ENCODE measurements at places on chromosomes 6 and 20.

GRCh38 chr20:4666001-4666479 lies 55.7 kb upstream of the PRND start:
- peak; percentile 27 for DNase-seq

- no peak for DNase-seq
These were observed 113.7 kb downstream of the CLIC5 start for GRCh38 chr6:45901767-45902650.

DNA sequence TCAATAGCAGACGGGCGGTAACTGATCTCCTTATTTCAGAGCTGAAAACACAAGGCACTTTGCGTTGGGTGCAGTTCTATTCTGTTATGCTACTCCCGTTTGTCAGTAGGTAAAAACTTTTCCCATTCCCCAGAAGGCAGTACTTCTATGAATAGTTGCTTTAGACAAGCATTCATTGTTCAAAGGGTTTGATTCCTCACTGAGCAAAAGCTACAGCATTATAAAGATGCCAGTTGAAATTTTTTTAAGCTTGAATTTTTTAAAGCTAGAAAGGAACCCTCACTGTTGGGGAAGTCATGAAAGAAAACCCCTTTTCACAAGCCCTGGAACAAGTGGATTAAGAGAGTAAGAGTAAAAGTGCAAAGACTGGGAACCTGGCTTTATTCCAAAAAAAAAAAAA lies 42.3 kb downstream of the FUT9 start:
- no peak for DNase-seq

- no peak for DNase-seq
These were observed 181.0 kb downstream of the ZFP64 start for GRCh38 chr20:52010541-52010940.

Data from activated CD8-positive, alpha-beta memory T cell treated with anti-CD3 and anti-CD28 coated beads for 1 hour (primary cell).